ENCODE measurements at places on chromosomes 5 and 9.

GRCh38 chr5:134846641-134846960 lies 833 bp downstream of the C5orf24 start:
- DNase-seq = peak; percentile 28

DNA sequence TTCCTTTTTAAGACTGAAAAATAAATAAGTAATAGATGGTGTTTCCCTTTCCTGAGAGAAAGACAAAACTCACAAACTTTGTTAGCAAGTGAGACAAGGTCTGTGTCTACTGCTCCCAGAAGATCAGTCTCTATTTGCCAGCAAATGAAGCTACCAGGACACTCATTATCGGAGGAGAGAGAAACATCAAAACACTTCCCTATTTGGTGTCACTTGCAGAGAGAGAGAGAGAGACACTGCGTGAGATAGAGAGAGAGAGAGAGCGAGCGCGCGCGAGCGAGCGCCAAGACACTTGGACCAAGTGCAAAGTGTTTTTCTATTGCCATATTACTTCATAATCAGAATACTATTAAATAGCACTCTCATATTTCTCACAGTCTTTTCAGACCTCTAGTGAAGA lies 142.7 kb downstream of the KCNN2 start:
- DNase-seq = no peak

- no peak for DNase-seq
Observed at GRCh38 chr5:154575546-154576428, 97.8 kb upstream of the HAND1 start.

DNA sequence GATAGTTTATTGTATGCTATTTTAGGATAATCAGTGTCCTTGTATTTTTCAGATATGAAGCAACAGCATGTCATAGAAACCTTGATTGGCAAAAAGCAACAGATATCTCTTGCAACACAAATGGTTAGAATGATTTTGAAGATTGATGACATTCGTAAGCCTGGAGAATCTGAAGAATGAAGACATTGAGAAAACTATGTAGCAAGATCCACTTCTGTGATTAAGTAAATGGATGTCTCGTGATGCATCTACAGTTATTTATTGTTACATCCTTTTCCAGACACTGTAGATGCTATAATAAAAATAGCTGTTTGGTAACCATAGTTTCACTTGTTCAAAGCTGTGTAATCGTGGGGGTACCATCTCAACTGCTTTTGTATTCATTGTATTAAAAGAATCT lies 14.5 kb downstream of the CCT5 start:
- peak; percentile 52 for DNase-seq

- DNase-seq = no peak
Observed at GRCh38 chr9:69028754-69029153, 6.8 kb upstream of the FXN start.

DNA sequence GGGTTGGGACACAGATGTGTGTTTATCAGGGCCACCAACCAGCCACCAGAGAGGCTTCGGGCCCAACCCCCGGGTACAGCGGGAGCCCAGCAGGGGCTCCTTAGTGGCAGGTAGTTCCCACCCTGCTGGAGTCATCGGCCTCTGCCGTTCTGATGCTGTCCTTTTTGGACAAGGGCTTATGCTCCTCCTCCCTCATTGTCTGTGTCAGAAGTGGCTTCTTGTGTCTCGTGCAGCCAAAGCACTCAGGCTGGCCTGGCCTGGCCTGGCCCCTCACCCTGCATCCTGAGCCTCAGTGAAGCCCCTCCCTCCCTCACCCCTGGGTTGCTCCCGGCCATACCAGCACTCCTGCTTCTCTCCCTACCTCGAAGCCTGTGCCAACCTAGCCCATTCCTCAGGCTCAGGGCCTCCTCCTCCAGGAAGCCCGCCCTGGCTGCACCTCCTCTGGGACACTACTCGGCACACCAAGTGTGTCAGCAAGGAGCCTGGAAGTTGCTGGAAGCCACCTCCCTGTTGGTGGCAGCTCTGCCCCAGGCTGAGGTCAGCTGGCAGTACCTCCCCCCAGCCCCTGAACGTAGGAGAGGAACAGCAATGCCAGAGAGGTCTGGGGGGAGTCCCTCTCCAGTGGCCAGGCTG lies 4.1 kb upstream of the UBAC1 start:
- no peak for DNase-seq

DNA sequence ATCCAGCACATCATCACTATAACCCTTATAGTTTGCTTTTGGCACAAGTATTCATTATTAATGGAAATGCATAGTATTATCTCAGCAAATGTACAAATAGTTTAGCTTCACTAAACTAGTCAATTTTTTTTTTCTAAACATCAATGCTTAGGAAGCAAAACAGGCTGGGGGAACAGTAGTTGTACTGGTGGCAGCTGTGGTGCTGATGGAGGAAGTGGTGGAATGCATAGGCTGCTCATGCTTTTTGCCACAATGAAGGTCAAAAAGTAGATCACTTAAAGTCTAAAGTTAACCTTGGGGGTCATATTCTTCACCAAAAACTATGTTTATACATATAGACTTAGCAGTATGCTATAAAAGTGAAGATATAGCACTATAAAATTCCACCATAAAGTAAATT lies 36.3 kb upstream of the CDKN2B start:
- DNase-seq = no peak
